Activated CD8-positive, alpha-beta T cell treated with anti-CD3 and anti-CD28 coated beads, Interleukin-2, amount 10 ng/mL, durations not matched to agents 7 days and 5 days (primary cell): ENCODE measurements at places on chromosomes 16 and 17.

DNA sequence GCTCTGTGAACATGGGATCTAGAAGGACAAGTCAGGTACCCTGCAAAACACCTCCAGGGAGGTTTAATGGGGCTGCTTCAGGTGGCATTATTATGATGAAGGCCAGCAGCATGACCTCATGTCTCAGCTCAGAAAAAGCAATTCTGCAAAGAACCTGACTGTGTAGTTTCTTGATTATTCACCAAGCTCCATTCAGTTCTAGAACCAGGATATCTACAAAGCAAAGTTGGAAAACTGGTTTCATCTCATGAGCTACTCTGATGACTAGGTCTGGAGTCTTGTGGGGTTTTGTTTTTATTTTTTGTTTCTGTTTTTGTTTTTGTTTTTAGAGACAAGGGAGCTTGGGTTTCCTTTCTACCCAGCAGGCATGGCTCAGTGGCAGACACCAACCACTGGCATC lies 19.0 kb upstream of the LRRC37A3 start:
- DNase-seq, result no peak

GRCh38 chr16:50377001-50377400 lies 8.2 kb upstream of the BRD7 start:
- no peak for DNase-seq

GRCh38 chr17:43779145-43780125 lies 658 bp upstream of the DUSP3 start:
- no peak for DNase-seq

- DNase-seq, result no peak
Observed at GRCh38 chr17:38619937-38620550, 14.3 kb upstream of the SRCIN1 start.

- no peak for DNase-seq
Observed at GRCh38 chr16:85188822-85189672, 76.8 kb upstream of the CIBAR2 start.

DNA sequence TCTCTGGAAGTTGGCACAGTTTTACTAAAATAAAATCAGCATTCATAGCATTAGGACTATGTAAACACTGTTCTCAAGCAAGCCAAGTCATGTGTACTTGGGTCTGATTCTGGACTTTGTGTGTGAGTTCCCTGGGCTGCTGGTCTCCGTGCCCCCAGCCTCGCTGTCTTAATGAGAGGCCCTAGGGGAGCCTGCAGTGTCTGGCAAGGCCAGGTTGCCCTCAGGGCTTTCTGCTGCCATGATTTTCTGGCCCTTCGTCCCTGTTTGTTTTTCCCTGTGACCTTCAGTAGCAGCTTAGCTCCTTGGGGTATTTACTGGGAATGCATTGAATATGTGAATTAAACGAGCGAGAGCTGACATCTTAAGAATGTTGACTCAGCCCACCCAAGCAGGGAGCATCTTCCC lies 161.8 kb downstream of the RPTOR start:
- DNase-seq, result no peak

- DNase-seq, result no peak
Observed at GRCh38 chr17:8337802-8338752, 1.6 kb upstream of the ODF4 start.

GRCh38 chr17:36940313-36941264 lies 3.3 kb downstream of the LHX1 start:
- no peak for DNase-seq

DNA sequence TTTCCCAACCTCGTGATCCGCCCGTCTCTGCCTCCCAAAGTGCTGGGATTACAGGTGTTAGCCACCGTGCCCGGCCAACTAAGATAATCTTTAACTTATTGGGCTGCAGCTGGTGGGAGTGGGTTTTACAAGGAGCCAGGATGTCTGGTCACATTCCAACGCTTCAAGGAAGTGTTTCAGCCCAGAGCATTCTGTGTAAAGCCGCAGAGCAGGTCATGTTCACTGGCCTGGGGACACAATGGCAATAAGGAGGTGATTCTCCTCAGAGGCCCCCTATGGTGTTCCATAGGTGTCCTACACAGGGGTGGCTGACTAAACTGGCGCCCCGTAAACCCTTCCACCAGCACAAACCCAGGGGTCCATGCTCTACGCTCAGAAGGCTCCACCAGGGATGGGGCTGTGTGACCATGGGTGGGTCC lies 1.2 kb downstream of the QPRT start:
- no peak for DNase-seq

DNA sequence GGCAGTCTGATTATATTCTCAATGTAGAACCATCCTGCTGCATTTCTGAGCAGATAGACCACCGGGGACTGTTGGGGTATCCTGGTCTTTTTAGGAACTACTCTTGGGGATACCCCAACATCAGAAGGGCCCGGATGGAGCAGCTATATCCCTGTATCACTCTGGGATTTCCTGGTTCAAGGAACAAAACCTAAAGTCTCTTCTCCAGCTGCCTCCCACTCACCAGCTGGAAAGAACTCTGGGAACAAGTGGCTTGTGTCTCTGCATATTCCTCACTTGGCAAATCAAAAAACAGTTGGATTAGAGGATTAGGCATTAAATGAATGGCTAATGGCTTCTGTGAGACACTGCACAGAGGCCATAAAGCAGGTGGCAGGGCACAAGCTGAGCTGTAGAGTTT lies 62.3 kb upstream of the HS3ST2 start:
- no peak for DNase-seq

- no peak for DNase-seq
Observed at GRCh38 chr16:11586378-11586855, 302 bp downstream of the LITAF start.

DNA sequence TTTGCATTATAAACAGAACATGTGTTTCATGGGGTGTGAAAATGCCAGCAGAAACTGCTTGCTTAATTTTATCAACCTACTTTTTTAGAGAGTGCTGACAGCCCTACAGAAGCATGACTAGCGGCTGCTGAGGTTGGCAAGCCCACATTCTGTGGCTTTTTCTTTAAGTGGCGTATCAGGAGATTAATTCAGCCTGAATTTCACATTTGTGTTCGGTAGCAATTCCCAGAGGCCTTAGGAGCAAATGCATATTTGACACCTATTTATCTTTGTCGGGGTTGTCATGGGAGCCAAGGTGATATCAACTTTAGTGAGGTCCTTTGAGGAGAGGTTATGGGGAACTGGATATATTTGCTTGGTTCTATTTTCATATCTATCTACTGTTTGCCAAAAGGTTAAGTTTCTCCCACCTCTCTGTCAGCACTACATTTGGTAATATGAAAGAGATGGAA lies 140.9 kb downstream of the KCNJ2 start:
- no peak for DNase-seq

GRCh38 chr17:80825471-80826345 lies 165.9 kb upstream of the CHMP6 start:
- DNase-seq, result no peak

GRCh38 chr16:67963662-67964321 lies 4.6 kb downstream of the SLC12A4 start:
- DNase-seq, result no peak

DNA sequence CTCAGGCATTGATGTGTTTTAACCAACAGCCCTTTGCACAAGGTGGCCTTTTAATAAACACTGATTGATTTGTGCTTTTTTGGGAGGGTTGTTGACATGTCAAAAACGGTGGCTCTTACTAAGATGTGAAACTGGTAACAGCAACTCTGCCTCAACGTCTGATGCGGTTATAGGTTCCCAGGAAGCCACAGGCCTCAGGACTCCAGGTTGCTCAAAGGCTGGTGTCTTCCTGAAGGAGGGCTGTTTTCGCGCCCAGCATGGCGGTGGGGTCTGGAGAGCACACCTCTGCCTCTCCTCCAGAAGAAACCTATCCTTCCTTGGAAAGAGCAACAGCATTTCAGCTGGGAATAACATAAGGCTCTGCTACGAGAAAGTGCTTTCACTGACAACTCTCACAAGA lies 187.5 kb downstream of the IRF8 start:
- DNase-seq, result no peak

DNA sequence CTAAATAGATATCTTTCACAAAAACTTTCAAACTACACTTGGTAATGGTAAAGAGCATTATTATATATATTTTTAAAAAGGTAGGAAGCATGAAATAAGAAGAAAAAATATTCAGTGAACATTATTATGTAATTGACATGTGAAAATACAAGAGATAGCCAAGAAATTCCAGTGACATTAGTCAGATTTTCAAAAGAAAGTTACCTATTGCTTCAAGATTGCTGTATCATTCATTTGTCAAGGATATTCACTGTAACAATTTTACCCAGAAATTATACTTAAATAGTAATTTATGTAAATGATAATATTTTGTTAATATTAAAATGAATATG lies 350.2 kb downstream of the KIF2B start:
- no peak for DNase-seq

DNA sequence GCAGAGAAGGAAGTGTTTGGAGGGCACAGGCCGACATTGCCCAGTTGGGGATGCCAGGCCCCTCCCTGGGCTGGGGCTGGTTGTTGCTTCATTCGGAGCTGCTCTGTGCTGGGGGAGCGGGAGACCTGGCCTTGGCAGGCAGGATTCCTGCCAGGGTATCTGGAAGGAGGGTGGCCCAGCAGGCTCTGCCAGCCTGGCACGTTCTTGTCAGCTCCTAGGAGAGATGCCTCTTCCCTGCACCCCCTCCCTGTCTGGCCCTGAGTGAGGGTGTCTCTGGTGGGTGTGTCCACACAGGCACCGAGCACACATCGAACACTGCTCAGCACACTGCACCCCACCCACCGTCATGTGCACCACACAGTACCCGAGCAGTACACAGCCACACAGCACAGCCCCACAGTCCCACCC lies 35.2 kb downstream of the ARHGAP23 start:
- no peak for DNase-seq

DNA sequence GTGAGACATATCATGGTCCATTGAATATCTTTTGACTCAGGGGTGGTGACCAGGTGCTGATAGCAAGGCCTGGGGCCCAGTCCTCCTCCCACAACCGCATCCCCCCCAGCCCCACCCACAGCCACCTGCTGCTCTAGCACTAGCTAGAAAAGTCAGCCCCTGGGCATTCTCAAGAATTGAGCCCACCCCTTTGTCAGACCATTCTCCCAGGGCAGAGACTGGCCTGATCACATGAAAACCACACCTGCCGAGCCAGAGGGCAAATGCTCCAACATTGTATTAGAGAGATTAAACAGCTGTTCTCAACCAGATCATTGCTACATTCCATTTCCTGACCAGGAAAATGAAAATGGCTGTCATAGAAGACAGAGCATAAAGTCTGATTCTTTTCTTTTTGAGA lies 62.4 kb downstream of the RAB11FIP4 start:
- DNase-seq, result no peak

DNA sequence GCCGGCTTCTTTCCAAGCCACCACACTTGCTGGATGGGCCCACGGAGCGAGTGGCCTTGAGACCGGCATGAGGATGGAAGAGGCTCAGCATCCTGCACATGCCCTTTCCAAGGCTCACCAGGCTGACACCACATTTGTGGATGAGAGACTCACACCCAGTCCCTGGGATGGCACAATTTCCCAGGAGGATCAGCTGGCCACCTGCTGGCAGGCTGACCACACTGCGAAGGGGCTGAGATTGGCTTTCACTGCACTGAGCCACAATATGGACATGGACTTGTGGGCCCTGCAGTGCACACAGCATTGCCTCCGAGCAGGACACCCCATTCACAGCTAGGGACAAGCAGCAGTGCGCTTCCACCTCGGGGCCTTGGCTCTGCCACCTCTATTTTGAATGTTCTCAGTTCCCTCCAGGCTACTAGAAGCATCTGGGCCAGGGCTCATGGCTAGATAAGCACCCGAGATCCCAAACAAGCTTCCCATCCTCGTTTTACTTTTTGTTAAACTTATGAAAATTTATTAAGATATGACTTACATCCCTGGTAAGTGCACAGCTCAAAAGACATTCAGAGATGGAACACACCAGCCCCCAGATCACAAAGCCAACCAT lies 25.3 kb upstream of the KSR1 start:
- no peak for DNase-seq

DNA sequence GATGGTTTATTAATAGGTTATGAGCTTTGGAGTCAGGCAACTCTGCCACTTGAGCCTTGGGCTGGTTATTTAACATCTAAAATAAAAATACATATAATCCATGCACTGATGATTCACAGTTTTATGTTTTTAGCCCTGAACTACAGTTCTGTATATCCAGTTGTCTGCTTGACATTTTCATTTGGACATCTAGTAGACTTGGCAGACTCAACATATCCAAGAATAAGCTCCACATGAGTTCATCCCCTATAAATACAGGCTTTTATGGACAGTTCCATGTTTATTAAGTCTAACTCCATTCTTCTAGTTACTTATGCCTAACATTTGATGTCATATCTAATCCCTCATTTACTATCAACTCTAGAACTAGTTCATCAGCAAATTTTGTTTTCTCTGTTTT lies 174.2 kb downstream of the KIF2B start:
- DNase-seq, result no peak

GRCh38 chr16:77724174-77724573 lies 1.9 kb downstream of the NUDT7 start:
- DNase-seq, result no peak

GRCh38 chr16:61926766-61927165 lies 109.5 kb downstream of the CDH8 start:
- no peak for DNase-seq

- DNase-seq, result no peak
Observed at GRCh38 chr17:7853691-7854038, 1.2 kb upstream of the TMEM88 start.

DNA sequence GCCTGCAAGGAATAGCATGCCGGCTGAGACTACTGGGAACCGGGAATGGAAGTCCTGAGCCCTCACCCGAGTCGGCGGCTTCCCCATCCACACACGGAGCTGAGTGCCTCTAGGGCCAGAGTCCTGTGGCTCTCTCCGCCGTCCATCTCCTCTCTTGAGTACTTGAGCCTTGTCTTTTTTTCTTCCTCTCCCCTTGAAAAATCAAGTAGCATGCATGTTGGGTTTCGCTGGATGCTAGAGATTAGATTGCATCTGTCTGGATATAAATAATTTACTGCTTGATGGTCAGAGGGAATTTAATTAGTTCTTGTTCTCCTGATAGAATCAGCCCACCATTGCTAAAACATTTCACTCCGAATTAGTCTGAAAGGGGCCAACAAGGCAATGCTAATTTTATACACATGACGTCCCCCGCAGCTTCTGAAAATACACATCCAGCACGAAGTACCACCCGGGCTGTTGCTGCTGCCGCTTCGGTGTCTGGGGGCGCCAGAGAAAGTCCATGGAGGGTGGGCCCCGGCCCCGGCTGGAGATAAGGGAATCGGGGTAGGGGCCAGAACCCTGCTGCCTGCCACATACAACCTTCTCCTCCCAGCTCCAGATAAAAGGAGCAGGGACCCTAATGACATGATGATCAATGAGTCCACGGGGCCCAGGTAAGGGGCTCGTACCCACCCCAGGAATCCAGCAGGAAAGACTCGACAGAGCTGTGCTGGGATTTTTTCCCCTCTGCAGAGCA lies 48.5 kb downstream of the RBFOX3 start:
- no peak for DNase-seq

DNA sequence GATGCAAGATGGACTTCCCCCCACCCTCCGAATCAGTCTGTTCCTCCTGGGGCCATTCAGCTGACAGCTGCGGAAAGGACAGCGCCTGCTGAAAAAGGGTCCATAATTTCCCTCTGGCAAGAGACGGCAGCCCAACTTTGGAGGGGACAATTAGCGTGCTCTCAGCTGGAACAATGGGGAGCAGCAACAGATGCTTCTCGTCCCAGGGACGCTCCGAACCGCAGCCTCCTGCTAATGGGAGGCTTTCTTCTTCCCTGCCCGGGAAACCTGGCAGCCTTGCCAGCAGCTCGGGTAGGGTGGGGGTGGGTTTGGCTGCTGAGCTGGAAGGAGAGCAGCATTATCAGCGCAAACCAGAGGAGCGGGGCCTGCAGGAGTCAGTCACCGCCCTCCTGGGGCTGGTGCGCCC lies 500.0 kb upstream of the SALL1 start:
- DNase-seq, result no peak
